ENCODE measurements at places on chromosomes 6 and 20. TPM values are rescaled to one million over a fixed set of nuclear protein-coding genes. Genes with fewer than 3 reads are reported as not detected.

DNA sequence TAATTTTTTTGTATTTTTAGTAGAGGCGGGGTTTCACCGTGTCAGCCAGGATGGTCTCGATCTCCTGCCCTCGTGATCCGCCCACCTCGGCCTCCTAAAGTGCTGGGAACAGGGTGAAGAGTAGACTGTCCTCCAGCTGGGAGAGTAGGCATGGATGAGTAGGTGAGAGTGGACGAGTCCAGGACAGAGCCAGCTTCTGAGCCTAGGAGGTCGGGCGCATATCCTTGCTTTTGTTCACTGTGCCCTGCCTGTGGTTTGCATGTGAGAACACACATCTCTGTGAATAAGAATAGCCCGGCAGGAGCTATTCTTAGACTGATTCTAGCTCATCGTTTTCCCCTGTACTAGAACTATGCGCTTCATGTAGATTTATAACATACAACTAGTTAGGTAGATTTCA is 78.3 kb downstream of the RPP40 start:
- no peak for DNase-seq

GRCh38 chr6:25692472-25692871 is 40.5 kb downstream of the SCGN start:
- no peak for DNase-seq

DNA sequence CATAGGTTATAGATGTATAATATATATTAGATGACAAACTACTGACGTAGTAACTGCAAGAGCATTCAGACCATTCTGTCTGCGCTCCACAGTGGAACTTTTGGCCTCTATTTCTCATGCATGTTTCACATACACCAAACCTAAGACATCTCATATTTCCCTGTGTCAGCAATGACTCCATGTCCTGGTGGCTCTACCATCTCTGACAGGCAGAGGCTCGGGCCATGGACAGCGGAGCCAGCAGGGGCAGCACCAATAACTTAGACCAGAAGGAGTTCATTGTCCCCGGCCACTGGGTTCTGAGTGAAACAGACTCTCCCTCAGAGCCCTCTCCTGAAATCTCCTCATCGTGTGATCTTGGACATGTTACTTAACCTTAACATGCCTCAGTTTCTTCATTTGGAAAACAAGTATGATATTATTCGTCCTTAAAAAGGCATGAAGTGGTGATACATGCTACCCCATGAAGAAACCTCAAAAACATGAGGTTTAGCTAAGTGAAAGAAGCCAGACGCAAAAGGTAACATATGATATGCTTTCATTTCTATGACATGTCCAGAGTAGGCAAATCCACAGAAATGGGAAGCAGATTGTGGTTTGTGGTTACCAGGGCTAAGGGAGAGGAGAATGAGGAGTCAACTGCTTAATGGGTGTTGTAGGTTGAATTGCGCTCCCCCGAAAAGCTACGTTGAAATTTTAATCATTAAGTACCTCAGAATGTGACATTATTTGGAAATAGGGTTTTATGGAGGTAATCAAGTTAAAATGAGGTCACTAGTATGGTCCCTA is 564.0 kb upstream of the JARID2 start:
- DNase-seq = no peak

LGSN gene
- 8.1 TPM for polyA plus RNA-seq

GRCh38 chr20:3871550-3872265 is 17.5 kb upstream of the PANK2 start:
- peak; percentile 47 for DNase-seq

GRCh38 chr6:92559003-92559402 is 860.4 kb downstream of the EPHA7 start:
- no peak for DNase-seq

- no peak for DNase-seq
Observed at GRCh38 chr6:140540743-140541142, 1166.3 kb upstream of the CITED2 start.

TNFAIP3 gene
- 3.9 TPM for polyA plus RNA-seq

OR2B6 gene
- 0.18 TPM for polyA plus RNA-seq

DEFB124 gene
- not detected for polyA plus RNA-seq

GRCh38 chr20:3340443-3340842 is 67.0 kb downstream of the DNAAF9 start:
- DNase-seq = no peak

DNA sequence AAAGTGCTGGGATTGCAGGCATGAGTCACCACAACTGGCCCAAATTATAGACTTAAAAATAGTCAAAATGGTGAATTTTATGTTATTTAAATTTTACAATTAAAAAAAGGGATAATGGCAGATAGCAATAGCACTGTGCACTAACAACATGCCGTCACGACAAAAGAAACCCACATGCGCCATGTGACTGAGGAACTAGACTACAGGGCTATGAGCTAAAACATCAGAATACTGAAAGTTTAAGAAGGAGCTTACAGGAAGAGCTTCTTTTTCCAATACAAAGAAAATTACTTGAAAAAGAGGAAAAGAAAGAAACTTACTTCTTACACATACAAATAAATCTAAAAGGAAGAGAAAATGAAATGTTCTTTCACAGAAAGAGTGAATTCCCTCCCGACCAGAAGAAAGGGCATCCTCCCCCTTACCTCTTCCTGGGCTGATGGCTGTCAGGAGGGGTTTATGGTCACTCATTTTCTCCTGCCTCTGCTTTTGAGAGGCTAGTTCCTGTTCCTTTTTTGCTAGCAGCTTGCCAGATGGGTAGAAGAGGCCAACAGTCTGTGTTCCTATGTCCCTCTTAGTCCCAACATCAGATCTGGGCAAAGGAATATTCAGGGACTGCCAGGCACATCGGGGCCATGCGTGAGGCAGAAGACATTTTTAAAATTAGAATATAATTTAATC is 54.5 kb downstream of the DZANK1 start:
- no peak for DNase-seq

LCA5 gene
- 1.2 TPM for polyA plus RNA-seq

DNA sequence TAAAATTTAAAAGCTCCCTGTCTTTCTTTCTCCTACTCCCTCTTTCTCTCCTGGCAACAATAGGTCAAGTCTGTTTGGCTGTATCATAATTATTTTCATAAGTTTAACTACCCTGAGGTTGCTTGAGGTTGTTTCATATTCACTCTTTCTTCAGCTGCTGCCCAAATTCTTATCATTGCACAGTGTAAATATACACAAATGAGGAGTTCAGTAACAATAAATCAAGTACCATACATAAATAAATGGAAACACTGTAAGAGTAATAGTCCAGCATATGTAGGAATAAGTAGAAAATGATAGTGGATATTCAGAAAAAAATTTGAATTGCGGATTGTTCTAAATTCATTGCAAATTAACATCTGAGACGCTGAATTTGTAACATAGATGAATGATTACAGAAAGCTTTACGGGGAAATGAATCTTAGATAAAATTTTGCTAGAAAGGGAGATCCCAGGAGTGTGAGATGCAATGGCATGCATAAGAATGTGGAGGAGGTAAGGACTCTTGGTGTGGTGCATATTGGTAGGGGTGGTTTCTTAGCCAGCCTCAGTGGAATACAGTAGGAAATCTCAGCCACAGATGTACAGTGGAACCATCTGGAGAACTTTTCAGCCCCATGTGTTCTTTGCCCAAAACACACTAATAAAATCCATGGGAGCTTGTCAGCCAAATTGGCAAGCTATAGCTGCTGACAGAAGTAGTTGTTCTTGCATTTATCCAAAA is 480.7 kb downstream of the HTR1B start:
- DNase-seq = no peak

DNA sequence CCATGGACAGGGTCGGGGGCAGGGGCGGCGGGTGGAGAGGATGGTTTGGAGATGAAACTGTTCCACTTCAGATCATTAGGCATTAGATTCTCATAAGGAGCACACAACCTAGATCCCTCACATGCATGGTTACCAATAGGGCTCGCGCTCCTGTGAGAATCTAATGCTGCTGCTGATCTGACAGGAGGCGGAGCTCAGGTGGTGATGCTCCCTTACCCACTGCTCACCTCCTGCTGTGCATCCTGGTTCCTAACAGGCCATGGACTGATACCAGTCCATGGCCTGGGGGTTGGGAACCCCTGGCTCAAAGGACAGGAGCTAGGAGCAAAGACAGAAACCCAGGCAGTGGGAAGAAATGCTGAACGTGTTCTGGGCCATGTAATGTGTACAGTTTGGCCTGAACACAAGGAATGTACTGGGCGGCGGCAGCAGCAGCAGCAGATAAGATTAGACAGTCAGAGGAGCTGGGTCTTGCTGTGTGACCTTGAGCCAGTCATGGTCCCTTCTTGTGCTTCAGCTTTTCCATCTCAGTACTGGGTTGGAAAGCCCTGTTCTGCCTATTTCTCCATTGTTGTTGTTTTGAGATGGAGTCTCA is 4.7 kb upstream of the SPAG4 start:
- no peak for DNase-seq

DNA sequence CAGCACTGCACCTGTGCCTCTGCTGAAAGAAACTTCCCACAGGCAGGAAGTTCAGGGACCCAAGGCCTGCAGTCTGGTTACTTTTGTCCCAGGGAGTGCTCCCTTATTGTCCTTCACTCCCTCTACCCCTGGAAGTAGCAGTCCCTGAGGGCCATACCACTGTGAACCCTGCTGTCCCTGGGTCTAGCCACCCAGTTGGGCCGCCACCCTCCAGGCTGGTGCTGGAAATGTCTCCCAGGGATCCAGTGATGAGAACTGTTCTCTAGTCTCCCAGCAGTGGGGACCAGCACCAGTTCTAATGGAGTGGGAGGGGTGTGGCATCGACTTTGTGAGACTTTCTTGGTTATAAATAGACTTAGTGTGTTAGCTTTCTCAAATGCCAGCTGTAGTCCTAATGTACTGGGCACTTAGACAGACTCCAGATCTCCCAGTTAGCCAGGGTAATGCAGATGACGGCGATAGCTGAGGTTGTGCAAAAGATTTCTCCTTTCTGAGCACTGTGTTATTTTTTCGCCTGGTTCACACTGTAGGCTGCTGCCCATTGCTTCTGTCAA is 462.5 kb downstream of the CDH26 start:
- DNase-seq = no peak
